ENCODE measurements at places on chromosomes 13 and 19.

GRCh38 chr19:52600639-52601024 lies 30.5 kb downstream of the ZNF701 start:
- no peak for DNase-seq

- no peak for DNase-seq
These were observed at the start of gene ICAM3 for GRCh38 chr19:10339380-10339960. ICAM3 (minus strand) TSS chr19:10339624; CDS start chr19:10339614, 10 bp downstream.

- DNase-seq = no peak
These were observed 3.9 kb upstream of the CEBPA start for GRCh38 chr19:33306191-33306590.

- no peak for DNase-seq
These were observed 546.4 kb upstream of the SLITRK5 start for GRCh38 chr13:87124785-87125074.
